ENCODE measurements at places on chromosomes 11 and 22.

- DNase-seq: no peak
Measured at GRCh38 chr22:41917903-41918791, 3.3 kb upstream of the SHISA8 start.

DNA sequence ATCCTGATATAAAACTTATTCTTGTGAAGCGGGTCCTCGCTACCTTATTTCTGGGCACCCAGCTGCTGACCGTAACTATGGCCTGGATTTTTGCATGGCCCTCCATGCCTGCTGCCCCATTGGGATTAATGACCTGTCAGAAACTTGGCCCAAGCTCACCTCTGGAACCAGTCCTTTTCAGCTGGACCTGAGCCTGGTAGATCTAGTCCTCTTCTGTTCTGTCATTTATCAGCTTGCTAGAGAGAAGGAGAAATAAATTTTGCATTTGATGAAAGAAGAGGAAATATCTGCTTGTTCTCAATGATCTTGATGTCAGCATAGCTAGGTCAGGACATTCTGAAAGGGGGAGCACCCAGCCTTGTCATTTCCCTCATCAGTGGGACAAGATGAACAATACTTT lies 387.8 kb upstream of the LARGE1 start:
- DNase-seq: no peak

DNA sequence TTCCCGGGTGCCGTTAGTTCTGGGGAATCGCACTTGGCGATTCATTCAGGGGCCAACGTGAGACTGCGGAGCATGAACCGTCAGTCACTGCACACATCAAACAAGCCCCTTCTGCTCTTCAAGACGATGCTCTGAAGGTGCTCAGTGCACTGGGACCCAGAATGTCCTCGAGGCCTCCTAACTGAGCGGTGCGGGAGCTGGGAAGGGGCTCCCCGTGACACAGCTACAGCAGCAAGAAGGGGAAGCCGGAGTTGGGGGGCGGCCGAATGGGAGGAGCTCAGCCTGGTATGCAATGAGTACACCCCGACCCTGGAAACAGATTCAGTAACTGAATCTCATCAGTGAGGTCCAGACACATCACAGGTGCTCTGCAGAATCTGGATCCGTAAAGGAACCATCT lies 150.8 kb downstream of the SHANK2 start:
- no peak for DNase-seq

DNA sequence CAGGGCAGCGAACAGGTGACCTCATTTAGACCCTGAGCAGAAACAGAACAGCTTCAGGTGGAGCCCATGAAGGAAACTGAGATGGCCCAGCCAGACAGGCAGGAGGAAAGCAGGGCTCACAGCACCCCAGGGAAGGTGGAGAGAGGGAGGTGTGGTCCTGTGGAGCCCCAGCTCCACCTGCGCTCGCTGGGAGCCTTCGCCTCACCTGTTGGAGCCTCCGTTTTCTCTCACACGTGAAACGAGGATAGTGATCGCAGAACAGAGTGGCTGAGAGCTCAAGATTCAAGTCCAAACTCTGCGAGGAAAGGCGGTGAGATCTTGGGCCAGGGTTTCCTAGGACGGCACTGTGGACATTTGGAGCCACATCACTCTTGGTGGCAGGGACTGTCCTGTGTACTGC lies 8.6 kb upstream of the CERK start:
- DNase-seq: no peak

- no peak for DNase-seq
Measured at GRCh38 chr11:92225125-92225567, 528 bp downstream of the FAT3 start.

- DNase-seq: no peak
Measured at GRCh38 chr22:47837703-47838102, 1075.3 kb downstream of the TBC1D22A start.

GRCh38 chr11:128732471-128733277 lies 38.8 kb downstream of the FLI1 start:
- DNase-seq: no peak

- peak; percentile 16 for DNase-seq
Measured at GRCh38 chr11:12069066-12069676, 41.2 kb upstream of the MICAL2 start.

GRCh38 chr11:134638796-134639430 lies 226.9 kb upstream of the B3GAT1 start:
- no peak for DNase-seq

DNA sequence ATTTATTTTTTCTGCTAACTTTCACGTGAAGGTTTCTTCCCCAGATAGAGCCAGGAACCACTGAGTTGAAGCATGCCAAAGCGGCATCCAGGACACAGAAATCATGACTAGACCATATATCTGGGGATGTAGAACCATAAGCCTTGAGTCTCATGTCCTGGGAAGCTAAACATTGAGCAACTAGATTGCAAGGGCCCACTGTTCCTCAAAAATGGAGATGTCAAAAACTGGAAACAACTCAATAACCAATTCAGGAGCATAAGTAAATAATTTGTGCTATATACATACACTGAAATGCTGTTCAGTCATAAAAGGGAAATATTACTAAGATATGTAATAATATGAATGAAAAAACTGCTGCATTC lies 29.0 kb upstream of the CARD16 start:
- no peak for DNase-seq

- no peak for DNase-seq
Measured at GRCh38 chr11:119700536-119701346, 28.3 kb downstream of the NECTIN1 start.

GRCh38 chr11:12832480-12833224 lies 158.4 kb downstream of the TEAD1 start:
- DNase-seq: no peak

- DNase-seq: no peak
Measured at GRCh38 chr11:18270102-18270501, 4.0 kb downstream of the SAA1 start.

GRCh38 chr11:78954261-78954660 lies 379.6 kb upstream of the NARS2 start:
- no peak for DNase-seq

DNA sequence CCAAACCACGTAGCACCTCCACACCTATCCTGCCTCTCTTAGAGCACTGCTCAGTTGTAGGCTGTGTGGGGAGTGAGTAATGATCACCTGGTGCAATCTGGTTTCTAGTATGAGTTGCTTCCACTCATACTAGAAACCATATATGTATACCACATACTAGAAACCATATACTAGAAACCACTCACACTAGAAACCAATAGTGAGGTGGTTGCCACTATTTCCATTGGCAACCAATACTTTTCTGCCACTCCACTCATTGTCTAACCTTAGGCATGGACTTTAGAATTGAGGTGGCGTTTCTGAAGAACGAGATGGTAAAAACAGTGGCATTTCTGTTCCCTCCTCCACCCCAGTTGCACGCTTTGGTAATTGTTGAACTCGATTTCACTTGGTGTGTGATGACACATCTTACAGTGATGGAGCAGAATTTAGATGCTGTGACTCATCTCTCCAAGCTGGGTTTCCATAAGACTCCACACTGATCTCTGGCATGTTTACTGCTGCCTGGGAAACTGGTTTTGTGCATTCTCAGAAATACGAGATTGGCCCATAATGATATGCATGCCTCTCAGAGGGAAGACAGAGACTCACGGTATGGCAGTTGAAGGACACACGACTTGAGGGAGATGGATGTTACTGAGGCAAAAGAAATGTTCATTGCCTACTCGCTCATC lies 82.9 kb downstream of the KIRREL3 start:
- DNase-seq: no peak

DNA sequence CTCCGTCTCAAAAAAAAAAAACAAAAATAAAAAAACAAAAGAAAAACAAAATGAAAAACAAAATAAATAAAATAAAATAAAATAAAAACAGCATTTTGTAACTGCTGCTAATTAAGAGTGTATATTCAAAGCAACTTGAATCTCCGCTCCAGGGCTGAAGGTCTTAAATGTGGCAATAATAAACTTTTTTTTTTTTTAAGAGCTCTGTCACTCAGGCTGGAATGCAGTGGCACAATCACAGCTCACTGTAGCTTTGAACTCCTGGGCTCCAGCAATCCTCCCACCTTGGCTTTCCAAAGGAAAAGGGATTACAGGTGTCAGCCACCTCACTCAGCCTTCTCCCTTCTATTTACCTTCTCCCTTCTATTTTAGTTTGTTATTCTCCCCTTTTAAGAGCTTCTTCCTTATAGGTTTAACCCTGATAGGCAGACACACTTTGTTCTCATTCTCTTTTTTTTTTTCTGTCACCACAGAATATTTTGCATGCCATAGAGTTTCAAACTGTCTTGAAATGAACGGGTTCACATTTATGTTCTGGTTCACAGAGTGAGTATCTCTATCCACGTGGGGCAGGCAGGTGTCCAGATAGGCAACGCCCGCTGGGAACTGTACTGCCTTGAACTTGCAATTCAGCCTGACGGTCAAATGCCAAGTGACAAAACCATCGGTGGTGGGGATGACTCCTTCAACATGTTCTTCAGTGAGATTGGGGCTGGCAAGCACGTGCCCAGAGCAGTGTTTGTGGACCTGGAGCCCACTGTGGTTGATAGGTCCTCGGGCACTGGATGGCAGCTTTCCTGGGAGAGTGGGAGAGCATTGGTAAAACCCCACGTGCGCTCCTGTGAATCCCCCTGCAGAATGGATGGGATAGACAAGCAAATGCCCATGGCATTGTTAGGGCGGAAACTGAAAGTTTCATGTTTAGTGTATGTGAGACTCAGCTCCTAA lies 19.4 kb downstream of the LRRC74B start:
- DNase-seq: no peak

DNA sequence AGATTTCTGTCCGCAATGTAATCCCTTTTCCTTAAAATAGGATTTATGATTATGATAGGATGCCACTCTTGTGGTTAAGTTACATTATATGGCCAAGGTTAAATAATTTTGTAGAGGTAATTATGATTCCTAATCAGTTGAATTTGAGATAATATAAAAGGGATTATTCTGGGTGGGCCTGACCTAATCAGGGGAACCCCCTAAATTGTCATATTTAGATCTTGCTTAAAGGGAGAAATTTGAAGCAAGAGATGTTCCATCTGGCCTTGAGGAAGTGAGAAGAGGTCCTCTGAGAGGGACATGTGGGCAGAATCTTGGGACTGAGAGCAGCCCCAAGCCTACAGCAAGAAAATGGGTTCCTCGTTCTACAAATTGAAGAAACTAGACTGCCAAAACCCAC lies 1550.1 kb upstream of the TENM4 start:
- DNase-seq: no peak

DNA sequence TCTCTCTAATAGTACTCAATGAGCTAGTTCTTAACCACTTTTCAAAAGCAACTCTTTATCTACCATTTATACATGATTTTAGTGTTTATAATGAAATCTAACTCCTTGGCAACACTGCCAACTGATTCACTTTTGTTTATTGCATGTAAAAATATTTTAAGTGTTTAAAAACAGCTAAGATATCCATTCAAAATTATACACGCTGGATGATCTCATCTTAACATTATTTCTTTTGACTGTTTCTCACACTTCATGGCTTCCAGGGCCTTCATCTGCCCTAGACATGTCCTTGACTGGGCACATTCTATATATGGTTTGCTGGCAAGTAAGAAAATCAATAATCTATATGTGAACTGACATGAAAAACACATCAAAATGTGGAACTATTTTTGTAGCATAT lies 414.6 kb upstream of the LUZP2 start:
- no peak for DNase-seq

- DNase-seq: peak; percentile 93
Measured at GRCh38 chr11:108593214-108593922, at the start of gene EXPH5. EXPH5 (minus strand) TSS chr11:108593768; CDS start chr11:108593536, 232 bp downstream.

GRCh38 chr11:95374105-95374504 lies 143.1 kb upstream of the SESN3 start:
- no peak for DNase-seq

GRCh38 chr11:96122601-96123074 lies 198.7 kb upstream of the MTMR2 start:
- DNase-seq: no peak

GRCh38 chr11:849104-849824 lies 6.6 kb downstream of the TSPAN4 start:
- DNase-seq: peak; percentile 60

GRCh38 chr11:116931206-116931953 lies 94.0 kb upstream of the APOA1 start:
- no peak for DNase-seq

DNA sequence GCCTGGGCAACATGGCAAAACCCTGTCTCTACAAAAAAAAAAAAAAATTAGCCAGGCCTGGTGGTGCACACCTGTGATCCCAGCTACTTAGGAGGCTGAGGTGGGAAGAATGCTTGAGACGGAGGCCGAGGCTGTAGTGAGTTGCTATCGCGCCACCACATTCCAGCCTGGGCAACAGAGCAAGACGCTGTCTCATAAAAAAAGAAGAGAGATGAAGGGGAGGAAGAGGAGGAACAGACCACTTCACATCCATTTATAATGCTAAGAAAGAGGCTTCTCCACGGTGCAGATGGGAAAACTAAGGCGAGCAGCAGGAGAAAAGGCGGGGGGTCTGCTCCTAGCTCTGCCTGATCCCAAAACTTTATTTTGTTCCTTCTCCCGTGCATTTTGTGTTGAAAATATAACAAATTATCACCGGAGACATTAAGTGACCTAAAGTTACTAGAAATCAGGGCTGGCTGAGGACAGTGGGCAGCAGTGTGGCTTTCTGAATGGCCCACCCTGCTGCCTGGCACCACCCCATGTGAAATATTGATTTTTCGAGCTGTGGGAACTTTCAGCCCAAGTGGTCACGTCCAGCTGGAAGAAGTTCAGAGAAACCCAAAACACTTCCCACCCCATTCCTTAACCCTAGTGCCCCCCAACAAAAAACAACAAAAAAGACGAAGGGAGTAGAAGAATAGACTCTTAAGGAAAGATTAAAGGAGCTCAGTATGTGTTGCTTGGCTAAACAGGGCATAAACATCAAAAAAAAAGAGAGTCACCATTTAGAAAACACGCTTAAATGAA lies 9.5 kb downstream of the MYH9 start:
- no peak for DNase-seq

GRCh38 chr22:44576311-44577260 lies 78.6 kb upstream of the RTL6 start:
- no peak for DNase-seq

- DNase-seq: no peak
Measured at GRCh38 chr22:44463151-44463550, 34.9 kb downstream of the RTL6 start.

GRCh38 chr11:78213526-78214330 lies 25.0 kb downstream of the USP35 start:
- no peak for DNase-seq

- peak; percentile 49 for DNase-seq
Measured at GRCh38 chr11:63478896-63479295, 12.1 kb downstream of the PLAAT5 start.

- DNase-seq: no peak
Measured at GRCh38 chr22:31945971-31946680, 1.8 kb downstream of the YWHAH start.

DNA sequence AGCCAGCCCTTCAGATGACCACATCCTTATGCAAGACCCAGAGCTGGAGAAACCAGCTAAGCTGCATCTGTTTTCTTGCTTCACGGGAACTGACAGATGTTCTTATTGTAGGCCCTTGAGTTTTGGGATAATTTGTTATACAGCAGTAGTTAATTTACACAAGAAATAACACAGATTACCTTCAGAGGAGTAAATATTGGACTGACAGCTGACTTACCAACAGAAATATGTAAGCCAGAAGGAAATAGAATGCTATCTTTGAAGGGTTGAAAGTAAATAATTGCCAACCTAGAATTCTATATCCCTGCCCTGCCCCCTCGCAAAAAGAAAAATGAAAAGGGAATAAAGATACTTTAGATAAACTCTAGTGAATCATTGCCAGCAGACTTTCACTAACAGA lies 124.1 kb downstream of the WNT7B start:
- DNase-seq: no peak

All from NCI-H2081 (cell line).